ENCODE measurements at places on chromosomes 6 and 20. TPM values are rescaled to one million over a fixed set of nuclear protein-coding genes. Genes with fewer than 3 reads are reported as not detected.

DNA sequence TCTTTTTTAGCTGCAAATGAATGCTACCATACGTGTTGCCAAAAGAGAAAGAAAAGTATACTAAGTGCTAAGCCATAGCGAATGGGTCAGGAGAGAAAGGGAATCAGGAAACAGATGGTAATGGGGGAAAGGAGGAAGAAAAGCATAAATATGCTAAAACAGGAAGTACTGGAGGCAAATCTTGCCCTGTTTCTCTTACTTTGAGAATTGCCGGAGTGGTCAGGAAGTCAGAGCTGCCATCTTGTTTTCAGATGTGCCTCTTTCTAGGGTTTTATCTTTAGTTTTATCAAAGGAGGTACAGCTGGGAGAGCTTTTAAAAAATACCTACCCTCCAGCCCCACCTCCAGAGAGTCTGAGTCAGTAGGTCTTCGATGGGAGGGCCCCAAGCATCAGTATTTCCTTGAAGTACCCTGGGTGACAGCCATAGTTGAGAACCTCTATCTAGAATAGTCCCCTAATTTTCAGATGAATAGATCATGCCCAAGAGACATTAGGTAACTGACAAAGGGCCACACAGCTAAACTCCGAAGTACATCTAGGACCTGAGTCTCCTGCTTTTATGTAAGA lies 193.3 kb downstream of the CLIC5 start:
- H3K4me1 ChIP-seq, result peaks cover 11% of the 10 kb centered on the region
- no peak overlapping the region for H3K4me3 ChIP-seq
- H3K27ac ChIP-seq, result no peak overlapping the region
- no peak for DNase-seq
- no peaks in the 10 kb centered on the region for H3K27me3 ChIP-seq

DNA sequence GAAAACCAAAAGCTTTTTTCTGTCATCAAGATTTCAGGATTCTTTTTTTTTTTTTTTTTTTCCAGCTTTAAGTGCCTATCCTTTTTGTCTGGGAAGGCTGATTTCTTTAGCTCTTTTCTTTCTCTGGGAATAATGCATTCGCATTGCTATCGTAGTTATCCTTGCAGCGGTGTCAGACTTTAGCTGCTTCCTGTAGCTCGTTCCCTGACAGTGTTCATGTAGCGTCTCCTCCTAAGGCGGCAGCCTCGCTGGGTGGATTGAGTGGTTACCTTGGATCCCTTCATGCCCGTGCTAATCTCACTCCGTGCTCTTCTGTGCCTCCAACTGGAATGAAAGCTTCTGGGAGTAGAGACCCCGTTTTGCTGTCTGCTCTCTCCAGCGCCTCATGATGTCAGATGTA lies 43.1 kb downstream of the UST start:
- peaks cover 7% of the 10 kb centered on the region for H3K27me3 ChIP-seq
- DNase-seq, result no peak
- H3K4me1 ChIP-seq, result no peaks in the 10 kb centered on the region
- H3K36me3 ChIP-seq, result no peaks in the 10 kb centered on the region

GRCh38 chr20:9202420-9203080 lies 133.7 kb downstream of the PLCB4 start:
- H3K4me3 ChIP-seq, result no peak overlapping the region
- no peak overlapping the region for H3K27ac ChIP-seq
- H3K36me3 ChIP-seq, result no peaks in the 10 kb centered on the region
- no peaks in the 10 kb centered on the region for H3K27me3 ChIP-seq

DNA sequence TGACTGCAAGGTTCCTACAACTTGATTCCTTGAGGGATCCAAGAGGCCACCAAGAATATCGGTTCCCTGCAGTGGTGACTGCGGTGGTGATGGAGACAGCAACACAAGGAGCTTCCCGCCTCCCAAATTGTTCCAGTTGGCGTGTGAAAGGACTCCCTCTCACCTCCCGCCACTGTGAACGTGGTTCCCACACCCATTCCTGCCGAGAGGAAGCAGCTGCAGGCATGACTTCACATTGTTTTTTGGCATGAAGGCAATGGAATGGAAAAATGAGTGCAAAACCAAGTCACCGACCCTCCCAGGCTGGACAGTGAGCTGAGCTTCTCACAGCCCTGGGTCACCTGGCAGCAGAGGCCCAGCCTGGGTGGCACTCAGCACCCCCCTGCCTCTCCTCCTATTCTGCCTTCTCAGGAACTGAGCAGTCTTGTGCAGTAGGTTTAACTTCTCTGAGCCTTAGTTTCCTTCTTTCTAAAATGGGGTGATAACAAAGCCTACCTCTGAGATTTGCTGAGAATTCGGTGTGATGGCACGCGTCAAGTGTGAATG lies 75.0 kb downstream of the CNKSR3 start:
- no peaks in the 10 kb centered on the region for H3K27me3 ChIP-seq
- no peak overlapping the region for H3K27ac ChIP-seq
- no peak for DNase-seq
- H3K4me3 ChIP-seq, result no peak overlapping the region
- H3K36me3 ChIP-seq, result no peaks in the 10 kb centered on the region

The SOX18 gene
- 0.13 TPM for total RNA-seq

The ALDH8A1 gene
- total RNA-seq, result 0.45 TPM

DNA sequence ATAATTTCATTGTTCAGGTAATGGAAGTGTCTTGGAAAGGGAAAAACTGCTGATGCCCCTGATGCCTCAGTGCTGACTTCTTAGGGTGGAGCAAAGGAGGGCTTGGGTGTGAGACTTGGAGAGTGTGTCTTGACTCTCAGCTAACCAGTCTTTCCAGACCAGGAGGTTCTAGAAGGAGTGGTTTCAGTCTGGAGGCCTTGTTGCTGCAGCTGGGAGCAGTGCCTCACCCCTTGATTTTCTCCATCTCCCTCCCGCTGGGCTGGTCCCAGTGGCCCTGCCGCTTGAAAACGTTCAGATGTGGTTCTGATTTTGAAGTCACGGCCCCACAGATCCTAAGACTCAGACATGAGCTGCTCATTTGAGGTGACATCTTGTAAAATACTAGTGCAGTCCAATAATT lies 5.4 kb downstream of the DSP start:
- H3K27ac ChIP-seq, result no peak overlapping the region
- no peaks in the 10 kb centered on the region for H3K36me3 ChIP-seq
- peaks cover 50% of the 10 kb centered on the region for H3K27me3 ChIP-seq
- peaks cover 2% of the 10 kb centered on the region for H3K4me1 ChIP-seq

The TFAP2D gene
- total RNA-seq, result not detected

Data from activated CD8-positive, alpha-beta T cell treated with anti-CD3 and anti-CD28 coated beads, Interleukin-2, amount 10 ng/mL, durations not matched to agents 7 days and 5 days (primary cell).